ENCODE measurements at places on chromosomes 6 and 20.

DNA sequence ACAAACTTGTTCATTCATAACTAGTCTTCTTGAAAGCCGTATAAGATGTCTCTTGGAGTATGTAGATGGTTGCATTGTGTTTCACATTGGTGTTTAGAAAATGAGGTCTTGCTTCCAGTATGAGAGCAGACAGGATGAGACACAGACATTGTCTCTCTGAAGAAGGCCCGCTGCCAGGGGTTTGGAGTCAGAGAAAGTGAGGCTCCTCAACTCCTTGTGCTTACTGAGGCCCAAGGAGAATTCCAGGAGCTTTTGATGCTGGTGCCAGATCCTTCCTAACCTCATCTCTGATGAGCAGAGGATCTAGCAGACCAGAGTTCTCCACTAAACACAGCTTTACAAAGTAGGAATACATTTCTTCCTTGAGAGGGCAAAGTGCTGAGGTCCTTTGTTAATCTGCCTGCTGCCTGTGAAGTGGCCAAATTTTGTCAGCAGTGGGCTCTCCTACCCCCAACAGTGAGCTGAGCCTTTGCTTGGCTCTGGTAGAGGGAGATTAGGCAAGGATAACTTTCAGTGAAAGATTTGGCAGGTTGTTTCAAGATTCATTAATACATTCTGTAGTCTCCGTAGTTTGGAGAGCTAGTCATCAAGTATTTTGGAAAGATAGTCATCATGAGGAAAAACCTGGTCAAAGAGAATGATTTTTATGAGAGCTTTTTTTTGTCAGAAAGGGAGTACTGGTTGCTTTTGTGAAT, 9.7 kb downstream of the MAPRE1 start:
- no peak for DNase-seq

- no peak for DNase-seq
Measured at GRCh38 chr6:79231666-79232065, 2.8 kb downstream of the HMGN3 start.

- DNase-seq: no peak
Measured at GRCh38 chr6:20931093-20931492, 396.8 kb downstream of the CDKAL1 start.

DNA sequence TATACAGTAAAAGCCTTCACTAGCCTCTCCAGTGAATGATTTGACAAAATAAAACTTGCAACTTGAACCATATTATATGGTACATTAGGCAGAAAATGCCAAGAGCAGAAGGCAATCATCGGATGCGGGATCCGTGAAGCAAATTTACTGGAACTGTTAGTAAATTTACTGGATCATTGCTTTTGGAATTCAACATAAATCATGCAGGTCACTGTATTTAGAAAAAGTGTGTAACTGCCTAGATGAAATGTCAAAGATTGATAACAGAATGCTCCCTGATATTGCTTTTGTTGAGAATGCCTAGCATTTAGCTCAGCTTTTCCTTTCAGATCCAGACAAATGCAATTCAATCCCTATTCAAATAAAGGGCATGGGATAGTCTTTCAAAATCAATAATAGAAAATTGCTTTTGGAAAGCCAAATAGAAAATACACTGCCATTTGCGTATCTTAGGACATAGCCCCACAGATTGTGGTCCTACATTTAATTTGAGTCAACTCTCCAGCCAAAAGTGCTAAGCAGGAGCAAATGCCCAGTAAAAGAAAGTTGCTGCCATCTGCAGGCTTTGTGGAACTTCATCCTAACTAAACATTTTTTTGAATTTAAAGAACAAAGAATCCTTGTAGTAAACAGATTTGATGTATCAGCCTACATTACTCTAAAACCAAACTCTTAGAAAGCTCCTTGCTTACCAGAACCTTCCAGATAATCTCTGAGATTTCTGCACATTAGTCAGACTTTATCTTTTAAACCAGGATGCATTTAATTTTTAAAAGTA, 109.5 kb upstream of the HSF2 start:
- no peak for DNase-seq

GRCh38 chr20:41697861-41698559, 79.8 kb upstream of the CHD6 start:
- no peak for DNase-seq

DNA sequence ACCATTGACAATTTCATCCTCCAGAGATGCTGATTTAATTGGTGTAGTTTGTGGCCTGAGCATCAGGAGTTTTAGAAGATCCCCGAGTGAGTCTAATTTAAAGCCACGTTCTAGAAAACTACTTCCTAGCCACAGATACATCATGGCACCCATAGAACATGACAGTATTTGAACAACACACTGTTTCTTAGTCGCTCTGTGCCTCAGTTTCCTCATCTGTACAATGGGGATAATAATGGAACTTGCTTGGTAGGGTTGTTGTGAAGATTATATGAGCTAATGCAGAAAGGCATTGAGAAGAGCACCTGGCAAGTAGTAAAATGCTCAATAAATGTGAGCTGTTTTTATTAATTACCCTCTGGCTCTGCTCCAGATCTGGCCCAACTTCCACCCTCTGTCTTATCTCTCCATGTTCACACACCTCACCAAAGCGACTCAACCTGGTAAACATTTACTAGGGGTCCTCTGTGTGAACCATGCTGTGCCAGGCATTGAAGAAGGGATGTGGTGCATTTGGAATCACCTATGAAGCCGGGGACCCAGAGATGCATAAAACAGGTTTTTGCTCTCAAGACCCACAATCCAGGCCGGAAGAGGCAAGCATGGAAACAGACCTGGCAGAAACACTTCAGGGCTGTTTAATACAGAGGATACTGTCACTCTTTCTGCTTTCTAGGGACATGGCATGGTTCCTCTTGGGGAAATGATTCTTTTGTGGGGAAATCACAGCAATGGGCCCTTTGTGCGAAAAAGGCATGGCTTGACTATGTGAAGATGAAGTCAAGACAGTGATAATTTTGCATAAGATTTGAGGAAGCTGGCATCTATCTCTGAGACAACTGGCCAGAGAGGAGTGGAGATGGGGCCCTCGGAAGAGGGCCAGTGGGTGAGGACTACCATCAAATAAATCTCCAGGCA, 16.2 kb upstream of the MRPS18A start:
- no peak for DNase-seq

GRCh38 chr6:35318196-35319171, 20.9 kb downstream of the DEF6 start:
- no peak for DNase-seq

- DNase-seq: no peak
Measured at GRCh38 chr6:27804851-27805250, 107.3 kb downstream of the OR2B2 start.

- DNase-seq: no peak
Measured at GRCh38 chr20:54469952-54470351, 5.4 kb upstream of the DOK5 start.

DNA sequence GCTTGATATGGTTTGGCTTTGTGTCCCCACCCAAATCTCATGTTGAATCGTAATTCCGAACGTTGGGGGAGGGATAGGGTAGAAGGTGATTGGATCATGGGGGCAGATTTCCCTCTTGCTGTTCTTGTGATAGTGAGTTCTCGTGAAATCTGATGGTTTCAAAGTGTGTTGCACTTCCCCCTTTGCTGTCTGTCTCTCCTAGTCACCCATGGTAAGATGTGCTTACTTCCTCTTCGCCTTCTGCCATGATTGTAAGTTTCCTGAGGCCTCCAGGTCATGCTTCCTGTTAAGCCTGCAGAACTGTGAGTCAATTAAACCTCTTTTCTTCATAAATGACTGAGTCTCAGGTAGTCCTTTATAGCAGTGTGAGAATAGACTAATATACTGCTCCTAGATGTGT, 19.9 kb downstream of the PFDN4 start:
- no peak for DNase-seq

DNA sequence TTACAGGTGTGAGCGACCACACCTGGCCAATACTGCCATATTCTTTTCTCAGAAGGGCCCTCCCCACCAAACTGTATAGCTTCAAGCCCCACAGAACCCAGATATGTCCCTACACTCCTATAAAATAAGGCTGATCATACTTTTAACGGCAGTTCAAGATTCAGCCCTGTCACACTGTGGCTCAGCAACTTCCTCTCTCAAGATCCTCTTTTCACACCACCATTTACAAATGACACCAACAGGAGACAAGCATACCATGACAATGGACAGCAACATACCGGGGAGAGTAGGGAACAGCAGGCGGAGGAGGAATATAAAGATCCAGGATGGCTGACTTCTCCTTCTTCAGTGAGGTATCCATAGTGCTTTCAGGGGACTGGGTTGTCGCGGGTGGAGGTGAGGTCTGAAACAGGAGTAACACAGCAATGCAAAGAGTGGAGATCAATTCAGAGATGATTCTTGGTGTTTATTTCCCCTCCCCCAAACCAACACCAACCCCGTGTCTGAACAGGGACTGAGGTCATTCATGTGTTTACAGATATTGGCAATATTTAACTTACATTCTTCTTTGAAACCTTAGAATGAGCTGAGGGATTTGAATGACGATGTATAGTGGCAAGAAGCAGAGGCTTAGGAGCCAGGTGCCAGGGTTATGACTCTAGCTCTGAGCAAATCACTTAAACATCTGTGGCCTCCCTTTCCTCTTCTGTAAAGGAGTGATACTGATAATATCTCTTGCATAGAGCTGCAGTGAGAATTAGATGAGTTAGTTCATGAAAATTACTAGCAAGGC, 57.6 kb upstream of the IPCEF1 start:
- DNase-seq: no peak

DNA sequence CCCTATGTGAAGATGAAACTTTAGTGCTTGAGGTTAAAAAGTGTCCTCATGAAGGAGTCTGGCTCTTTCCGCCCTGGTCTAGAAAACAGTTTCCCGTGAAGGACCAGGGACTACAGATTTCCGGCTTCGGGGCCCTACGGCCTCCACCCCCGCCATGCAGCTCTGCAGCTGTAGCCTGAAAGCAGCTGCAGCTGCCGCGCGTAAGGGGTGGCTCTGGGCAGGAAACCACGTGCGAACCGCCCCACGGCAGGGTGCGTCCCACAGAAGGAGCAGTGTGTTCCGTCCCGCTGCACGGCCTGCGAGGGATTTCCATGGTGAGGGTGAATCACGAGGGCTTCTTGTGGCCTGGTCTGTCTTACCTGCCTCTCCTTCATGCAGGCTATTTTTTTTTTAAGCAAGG, 117.0 kb downstream of the ERMARD start:
- DNase-seq: no peak

- no peak for DNase-seq
Measured at GRCh38 chr6:129186988-129187387, 304.1 kb downstream of the LAMA2 start.

DNA sequence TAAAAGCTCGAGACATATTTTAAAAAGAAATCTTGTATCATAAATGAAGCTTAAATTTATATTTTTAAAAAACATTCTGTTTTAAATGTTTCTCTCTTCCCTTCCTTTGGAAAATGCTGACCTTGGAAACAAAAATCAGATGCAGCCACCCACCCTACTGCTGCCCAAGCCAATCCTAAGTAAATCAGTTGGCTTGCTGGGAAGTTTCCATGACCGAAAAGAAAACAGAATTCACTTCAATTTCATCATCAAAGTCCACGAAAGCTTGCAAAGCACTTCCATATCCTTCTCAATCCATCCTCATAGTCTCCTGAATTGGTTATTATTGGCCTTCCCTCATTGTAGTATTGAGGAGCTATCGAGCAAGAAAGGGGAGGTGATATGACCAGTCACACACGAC, 80.1 kb downstream of the PLCG1 start:
- no peak for DNase-seq

DNA sequence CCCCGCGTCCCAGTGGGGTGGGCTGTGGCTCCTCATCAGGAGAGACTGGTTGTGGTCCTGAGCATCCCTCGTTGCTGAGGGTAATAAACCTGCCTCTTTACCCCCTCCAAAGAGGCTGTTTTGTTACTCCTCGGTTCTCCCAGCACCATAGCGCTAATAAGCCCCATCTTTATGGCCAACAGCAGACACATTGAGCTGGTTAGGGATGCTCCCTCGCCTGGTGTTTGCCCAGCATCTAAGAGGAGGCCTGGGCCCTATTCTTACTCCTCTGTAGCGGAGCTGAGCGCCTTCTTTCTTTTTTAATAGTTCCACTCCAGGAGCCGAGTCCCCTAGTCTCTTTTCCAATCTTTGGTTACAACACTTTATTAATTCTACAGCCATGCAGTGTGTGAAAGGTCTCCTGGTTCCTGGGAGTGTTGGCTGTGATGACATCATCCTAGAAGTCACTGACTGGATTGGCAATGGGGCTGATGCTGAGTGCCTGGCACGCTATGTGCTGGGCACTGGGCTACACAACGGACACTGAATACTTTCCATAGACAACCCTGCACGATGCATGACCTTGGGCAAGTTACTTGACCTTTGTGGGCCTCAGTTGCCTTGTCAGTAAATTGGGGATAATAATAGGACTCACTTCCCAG, 50.6 kb upstream of the CCDC167 start:
- no peak for DNase-seq

DNA sequence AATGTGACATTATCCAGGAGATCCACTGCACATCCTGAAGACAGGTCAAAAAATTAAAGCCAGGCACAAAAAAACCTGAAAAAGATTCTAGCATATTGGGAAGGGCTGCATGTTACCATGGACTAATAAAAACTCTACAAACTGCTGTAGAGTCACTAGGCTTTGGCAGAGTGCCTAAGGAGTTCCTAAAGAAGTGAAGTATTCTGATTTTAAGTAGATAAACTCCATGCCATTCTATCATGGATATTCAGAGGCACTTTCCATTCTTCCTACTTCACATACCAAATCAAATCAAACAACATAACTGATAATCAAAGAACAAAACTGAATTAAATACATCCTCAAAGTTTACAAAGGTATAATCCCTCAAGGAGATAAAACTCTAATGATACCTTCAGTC, 3.0 kb upstream of the MBOAT1 start:
- DNase-seq: no peak

DNA sequence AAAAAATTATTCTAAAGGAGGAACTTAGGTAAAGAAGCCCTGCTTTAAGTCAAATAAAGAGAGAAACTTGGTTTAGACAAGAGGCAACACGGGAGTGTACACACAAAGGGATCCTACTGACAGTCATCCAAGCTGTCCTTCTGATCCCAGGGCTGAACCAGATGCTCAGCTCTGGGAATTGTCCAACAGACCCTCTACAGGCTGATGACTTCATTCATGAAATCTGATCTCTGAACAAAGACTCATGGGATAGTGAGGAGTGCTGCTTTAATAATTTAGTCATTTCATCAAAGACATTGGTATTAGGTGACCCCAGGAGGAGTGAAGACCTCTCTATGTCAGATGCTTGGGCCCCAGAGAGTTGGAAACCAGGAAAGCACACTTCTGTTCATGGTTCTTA, 65.6 kb upstream of the ARMH2 start:
- DNase-seq: no peak

GRCh38 chr6:162076816-162077215, 650.8 kb downstream of the PRKN start:
- no peak for DNase-seq

- no peak for DNase-seq
Measured at GRCh38 chr6:104325341-104326172, 534.2 kb downstream of the HACE1 start.

DNA sequence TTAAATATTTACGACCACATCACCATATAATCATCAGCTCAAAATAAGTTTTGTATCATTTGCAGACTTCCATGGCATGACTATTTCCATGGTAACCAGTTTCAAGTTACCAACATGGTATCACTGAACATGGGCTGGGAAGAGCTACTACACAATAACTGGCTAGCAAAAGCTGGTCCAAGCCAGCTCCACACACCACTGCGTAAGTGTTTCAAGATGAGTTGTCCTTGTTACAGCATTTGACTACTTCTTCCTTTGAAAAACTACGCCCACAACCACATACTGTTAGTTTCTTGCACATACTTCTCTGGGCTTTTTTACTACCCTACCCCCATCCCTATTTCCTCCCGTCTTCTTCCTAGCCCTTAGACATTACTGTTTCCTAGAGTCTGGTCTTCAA, 8.5 kb downstream of the CD164 start:
- DNase-seq: no peak

Data from T-helper 22 cell (primary cell).